Stimulated activated CD8-positive, alpha-beta memory T cell treated with anti-CD3 and anti-CD28 coated beads, Interleukin-2, amount 100 ng/mL, for 48 hours (primary cell): ENCODE measurements at places on chromosomes 3 and 15.
A peak's percentile ranks its signal among the peaks of the same experiment; 100 is the strongest.

DNA sequence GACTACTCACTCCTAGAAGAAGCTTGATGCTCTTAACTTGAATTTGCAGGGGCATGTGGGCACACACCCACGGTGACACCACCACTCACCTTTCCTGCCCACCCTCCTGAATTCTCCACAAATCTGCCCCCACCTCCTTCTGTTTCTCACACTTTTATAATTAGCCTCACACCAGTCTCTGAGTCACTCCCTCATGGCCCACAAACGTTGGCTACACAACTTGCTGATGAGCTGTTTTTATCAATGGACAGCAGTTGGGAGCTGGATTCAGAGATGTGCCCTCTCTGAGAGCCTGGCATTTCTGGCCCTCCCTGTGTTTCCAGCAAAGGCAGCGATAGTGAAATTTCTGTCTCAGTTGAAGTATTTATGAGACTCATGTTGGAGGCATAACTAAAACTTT, 1.3 kb downstream of the COLQ start:
- DNase-seq = peak; percentile 11

- peak; percentile 90 for DNase-seq
Measured at GRCh38 chr3:48918388-48919214, at the start of gene ARIH2. ARIH2 (plus strand) TSS chr3:48918842; CDS start chr3:48927559, 8,717 bp downstream.

GRCh38 chr15:38690216-38690615, 125.6 kb upstream of the RASGRP1 start:
- no peak for DNase-seq

DNA sequence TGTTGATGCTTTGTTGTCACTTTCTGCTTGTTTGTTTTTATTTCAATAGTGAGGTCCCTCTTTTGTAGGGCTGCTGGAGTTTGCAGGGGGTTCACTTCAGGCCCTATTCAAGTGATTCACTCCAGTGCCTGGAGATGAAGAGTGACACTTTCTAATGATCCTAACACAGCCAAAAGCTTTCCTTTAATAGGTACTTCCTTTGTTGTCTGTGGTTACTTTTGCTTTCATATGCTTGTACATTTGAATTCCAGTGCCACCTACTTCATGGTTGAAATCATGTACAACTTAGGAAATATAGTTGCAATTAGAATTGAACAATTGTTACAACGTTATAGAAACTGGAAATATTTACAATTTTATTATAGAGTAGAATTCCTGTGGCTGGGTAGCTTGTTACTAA, 466.8 kb upstream of the EPHA3 start:
- no peak for DNase-seq

GRCh38 chr15:70605606-70606410, 157.6 kb downstream of the UACA start:
- no peak for DNase-seq

DNA sequence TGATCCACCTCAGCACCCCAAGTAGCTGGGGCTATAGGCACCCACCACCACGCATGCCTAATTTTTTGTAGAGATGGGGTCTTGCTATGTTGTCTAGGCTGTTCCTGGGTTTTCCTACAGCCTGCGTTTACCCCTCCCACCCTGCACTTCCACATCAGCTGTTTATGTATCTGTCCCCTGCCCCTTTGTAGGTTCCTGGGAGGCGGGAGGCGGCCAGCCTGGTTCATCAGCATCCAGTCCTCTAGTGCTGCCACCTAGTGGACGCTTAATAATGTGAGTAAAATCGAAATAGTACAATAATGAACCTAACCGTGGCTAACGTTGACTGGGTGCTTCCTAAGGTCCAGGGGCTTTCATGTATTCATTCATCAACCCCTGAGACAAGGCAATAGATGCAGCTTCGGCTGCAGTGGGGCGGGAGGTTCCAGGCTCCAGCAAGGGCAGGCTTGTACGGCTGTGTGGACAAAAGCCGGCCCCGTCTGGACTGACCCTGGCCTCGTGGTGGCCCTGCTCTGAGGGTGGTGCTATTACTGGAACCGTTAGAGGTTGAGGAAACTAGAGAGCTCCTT, 1.2 kb upstream of the LCTL start:
- peak; percentile 19 for DNase-seq

DNA sequence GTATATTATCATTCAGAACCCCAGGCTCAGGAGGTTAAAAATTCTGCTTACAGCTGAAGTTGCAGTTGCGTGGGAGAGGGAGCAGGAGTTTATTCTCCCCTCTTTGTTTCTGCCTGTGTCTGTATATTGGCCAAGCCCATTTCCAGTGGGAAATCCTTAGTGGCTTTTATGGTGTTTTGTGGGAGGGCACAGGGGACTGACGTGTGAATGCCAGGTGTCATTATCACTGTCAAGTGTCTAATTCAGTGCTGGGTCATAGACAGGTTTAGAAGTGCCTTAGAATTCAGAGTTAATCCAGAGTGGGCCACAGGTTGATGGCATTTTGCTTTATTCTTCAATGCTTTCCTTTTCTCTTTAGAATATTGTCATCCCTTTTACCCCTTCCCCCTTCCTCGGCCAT, 33.4 kb downstream of the SLCO3A1 start:
- no peak for DNase-seq

DNA sequence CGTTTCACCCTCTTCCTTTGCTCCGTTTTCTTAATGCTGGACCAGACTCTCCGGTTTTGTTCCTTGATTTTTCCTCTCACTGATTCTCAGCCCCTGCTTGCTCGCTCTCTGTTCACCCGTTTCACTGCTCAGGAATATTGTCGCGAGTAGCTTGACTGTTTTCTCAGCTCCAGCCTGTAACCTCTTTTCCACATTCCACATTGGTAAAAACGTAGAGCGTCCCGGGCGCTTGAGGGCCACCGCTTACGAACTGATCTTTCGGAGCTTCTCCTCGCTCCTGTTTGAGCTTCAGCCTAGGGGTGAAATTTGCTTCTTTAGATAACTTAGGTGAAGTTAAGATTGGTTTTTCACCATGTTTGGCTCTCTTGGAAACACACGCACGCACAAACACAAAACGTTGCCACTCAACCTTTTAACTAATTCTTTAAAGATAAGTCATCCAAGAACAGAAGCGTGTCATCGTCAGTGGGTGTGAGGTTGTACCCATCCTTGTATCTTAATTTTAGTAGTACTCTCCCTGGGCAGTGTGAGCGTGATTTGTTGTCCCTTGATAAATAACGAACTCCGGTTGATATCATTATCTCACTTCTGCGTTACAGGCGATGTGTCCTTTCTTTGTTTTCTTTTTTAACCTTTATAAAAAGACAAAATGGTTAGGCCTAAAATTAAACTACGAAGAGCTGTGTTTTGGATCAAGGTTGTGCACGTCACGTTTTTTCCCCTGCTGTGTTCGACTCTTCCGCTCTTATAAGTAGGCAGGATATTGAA, 1.0 kb downstream of the PAK2 start:
- peak; percentile 1 for DNase-seq

DNA sequence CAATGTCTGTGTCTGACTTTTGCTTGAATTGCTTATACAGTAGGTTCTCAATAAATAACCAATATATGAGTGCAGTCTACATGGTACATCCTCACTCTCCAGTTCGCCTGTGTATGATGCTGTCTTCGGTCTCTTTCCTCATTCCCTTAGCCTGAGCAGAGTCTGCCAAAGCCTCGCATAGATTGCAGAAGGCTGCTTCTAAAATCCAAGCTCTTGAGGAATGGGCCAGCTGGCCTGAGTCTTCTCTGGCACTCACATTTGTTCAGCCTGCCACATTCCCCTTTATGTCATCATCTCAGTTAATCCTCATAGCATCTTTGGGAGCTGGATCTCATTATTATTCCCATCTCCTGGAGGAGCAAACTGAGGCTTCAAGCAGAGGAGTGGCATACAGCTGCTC, 27.2 kb upstream of the ADAMTS7 start:
- no peak for DNase-seq

- no peak for DNase-seq
Measured at GRCh38 chr15:83324799-83325198, 40.3 kb upstream of the BNC1 start.

DNA sequence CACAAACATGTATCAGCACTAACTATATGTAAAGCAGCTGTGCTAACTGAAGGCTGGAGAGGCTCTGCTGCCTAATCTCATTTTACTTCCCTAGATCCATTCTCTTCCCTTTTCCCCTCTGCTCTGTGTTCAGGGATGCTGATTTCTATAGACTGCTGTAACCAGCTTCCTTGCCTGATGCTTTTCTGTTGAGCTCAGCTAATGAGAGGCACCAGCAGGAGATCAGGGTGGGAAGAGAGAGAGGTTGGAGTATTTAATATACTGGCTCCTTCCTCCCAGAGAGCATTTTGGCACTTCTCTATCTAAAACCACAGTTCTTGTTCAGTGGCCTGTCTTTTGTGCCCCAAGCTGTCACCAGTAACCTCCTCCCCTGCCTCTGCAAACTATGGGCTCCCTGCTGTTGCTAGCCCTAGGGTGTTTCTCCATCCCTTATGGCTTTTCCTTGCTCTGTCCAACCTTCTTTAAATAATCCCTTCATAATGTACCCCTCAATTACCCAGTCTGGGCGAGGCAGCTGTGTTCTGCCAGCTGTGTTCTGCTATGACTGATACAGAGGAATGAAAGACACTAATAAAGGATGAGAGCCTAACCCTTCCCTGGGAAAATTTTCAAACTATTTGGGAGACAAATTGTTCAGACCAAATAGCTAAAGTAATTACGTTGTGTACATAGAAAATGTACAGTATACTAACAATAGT, 69.5 kb downstream of the CADPS start:
- DNase-seq = no peak

GRCh38 chr15:77874063-77874462, 203.4 kb downstream of the TBC1D2B start:
- DNase-seq = no peak

DNA sequence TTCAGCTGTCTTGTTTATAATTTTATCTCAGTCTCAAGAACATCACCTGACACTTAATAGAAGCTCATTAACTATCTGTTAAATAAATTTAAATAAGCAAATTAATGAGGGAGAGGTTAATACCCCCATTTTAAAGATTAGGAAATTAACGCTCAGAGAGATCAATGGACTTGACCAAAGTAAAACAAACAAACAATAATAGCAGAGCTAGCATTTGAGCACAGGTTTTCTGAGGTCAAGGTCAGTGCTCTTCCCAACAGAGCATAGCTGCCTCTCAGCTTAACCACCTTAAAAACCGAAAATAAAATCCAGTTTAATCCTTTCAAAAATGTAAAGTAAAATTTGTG, 196.6 kb upstream of the BCL6 start:
- DNase-seq = no peak

DNA sequence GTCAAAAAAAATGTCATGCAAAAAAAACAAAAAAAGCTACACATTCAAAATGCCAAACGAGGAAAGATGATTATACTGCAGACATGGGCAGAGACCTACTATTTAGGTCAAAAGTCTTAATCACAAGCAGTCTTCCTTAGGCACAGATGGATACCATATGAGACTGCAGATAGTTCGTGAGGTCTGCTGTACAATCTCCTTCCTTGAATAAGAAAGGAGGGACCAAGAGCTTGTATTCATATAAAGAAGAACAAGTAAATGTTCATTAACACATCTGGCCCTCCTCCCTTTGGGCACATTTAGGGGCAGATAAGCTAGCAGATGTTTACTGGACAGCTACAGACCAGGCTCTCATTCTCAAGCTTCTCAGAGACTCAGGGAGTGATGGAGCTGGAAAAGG, 45.3 kb downstream of the ANXA2 start:
- no peak for DNase-seq

GRCh38 chr3:73418681-73419080, 206.1 kb downstream of the PDZRN3 start:
- DNase-seq = no peak

- DNase-seq = no peak
Measured at GRCh38 chr15:67061811-67062368, 3.5 kb upstream of the SMAD3 start.
